Naive B cell (primary cell): ENCODE measurements at places on chromosomes 1 and 21. TPM values are rescaled to one million over a fixed set of nuclear protein-coding genes. Genes with fewer than 3 reads are reported as not detected.

The C8B gene
- not detected for polyA plus RNA-seq

- H3K4me1 ChIP-seq: no peaks in the 10 kb centered on the region
- no peak overlapping the region for H3K4me3 ChIP-seq
- H3K27ac ChIP-seq: no peak overlapping the region
Observed at GRCh38 chr1:202023001-202023433, 12.6 kb downstream of the ELF3 start.

- DNase-seq: no peak
- no peaks in the 10 kb centered on the region for H3K4me1 ChIP-seq
- no peak overlapping the region for H3K4me3 ChIP-seq
- peaks cover 8% of the 10 kb centered on the region for H3K36me3 ChIP-seq
Observed at GRCh38 chr1:244335456-244335855, 116.3 kb downstream of the ADSS2 start.

DNA sequence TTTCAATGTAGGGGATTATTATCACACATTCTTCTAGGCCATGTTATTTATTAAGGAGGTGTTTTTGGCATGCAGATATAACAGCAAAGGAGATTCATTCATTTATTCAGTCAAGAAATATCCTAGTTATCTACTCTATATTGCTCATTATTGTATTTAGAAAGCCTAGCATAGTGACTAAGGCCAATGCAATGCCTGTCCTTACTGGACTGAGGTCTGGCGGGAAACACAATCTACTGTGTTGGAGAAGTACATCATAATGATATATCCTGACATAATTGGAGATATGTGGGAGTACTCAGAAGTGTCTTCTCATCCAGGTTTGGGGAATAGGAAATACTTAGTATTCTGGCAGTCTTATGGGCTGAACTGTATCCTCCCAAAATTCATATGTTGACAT lies 421.5 kb upstream of the USP24 start:
- DNase-seq: no peak
- no peaks in the 10 kb centered on the region for H3K36me3 ChIP-seq
- H3K27me3 ChIP-seq: peaks cover 9% of the 10 kb centered on the region
- H3K27ac ChIP-seq: no peak overlapping the region
- no peak overlapping the region for H3K4me3 ChIP-seq

DNA sequence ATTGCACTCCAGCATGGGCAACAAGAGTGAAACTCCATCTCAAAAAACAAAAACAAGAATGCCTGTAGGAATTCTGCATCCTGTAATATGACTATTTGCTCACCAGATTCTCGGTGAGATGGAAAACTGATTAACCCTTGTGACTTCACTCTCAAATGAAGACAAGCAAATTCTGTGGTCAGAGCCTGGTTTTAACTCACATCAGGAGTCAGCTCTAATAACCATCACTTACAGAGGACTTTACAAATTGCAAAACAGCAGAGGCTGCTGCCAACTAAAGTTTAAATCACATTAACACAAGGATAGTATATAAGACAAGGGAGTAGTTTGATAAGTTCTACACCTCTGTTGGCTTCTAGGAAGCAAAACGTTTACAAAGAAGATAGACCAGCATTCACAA lies 35.7 kb upstream of the FAM163A start:
- no peak for DNase-seq
- no peak overlapping the region for H3K4me3 ChIP-seq
- H3K27ac ChIP-seq: no peak overlapping the region
- H3K27me3 ChIP-seq: peaks cover 13% of the 10 kb centered on the region

The S100A3 gene
- polyA plus RNA-seq: not detected

DNA sequence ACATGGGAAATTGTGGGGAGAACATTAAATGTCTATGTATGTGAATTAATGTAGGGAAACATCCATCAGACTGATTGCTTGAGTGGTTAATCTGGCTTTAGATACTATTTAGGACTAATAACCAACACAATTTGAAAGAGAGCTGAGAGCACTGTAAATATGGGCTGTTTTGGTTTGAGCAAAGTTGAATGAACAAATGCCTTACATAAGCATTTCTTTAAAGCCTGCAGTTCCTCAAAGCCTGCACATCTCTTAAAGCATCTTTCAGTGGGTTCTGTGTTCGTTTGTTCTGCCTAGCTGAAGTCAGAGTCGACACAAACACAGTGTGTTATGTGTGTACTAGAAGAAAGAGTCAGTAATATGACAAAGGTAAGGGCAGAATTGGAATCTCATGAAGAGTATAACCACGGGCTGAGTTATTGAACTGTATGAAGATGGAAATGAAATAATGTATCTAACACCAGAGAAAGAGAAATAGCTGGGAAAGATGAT lies 350.0 kb downstream of the SIPA1L2 start:
- no peak overlapping the region for H3K27ac ChIP-seq
- no peak overlapping the region for H3K4me3 ChIP-seq
- H3K27me3 ChIP-seq: peaks cover 28% of the 10 kb centered on the region
- H3K36me3 ChIP-seq: no peaks in the 10 kb centered on the region
- H3K4me1 ChIP-seq: no peaks in the 10 kb centered on the region
